ENCODE measurements at places on chromosomes 3 and 15.
A peak's percentile ranks its signal among the peaks of the same experiment; 100 is the strongest.

GRCh38 chr3:171977860-171978259 lies 61.5 kb upstream of the FNDC3B start:
- DNase-seq: no peak

- no peak for DNase-seq
Observed at GRCh38 chr3:176087066-176087697, 1110.1 kb downstream of the TBL1XR1 start.

DNA sequence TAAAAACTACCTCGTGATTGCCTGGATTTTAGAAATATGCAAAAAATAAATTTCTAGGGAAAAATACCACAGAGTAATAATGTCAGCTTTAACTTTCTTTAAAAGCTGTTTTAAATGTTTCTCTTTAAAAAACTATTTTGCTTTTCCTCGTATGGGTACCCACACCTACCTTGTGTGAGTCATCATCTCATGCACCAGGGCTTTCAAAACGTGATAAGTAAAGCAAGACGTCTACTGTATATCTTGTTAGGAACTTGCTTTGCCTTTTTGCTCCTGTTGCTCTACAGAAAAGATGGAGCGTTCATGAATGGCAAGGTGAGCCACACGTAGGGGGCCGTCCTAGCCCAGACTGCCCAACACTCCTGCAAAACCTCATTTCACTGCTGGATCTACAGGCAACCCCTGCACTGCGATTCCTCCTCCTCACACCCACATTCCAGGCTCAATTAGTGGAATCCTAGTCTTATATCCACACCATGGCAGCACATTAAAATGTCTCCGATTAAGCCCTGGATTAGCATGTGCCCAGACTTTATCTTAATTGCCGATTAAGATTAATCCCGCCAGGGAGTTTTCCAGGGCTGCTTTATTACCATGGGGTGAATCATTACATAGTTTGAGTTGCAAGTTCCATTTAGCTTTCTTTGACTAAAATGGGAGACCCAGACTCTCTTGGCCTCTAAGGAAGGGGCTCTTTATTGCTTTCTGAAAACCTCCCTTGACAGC lies 293.6 kb upstream of the ICE2 start:
- DNase-seq: no peak

GRCh38 chr15:45110256-45110820 lies 3.6 kb downstream of the DUOX2 start:
- no peak for DNase-seq

DNA sequence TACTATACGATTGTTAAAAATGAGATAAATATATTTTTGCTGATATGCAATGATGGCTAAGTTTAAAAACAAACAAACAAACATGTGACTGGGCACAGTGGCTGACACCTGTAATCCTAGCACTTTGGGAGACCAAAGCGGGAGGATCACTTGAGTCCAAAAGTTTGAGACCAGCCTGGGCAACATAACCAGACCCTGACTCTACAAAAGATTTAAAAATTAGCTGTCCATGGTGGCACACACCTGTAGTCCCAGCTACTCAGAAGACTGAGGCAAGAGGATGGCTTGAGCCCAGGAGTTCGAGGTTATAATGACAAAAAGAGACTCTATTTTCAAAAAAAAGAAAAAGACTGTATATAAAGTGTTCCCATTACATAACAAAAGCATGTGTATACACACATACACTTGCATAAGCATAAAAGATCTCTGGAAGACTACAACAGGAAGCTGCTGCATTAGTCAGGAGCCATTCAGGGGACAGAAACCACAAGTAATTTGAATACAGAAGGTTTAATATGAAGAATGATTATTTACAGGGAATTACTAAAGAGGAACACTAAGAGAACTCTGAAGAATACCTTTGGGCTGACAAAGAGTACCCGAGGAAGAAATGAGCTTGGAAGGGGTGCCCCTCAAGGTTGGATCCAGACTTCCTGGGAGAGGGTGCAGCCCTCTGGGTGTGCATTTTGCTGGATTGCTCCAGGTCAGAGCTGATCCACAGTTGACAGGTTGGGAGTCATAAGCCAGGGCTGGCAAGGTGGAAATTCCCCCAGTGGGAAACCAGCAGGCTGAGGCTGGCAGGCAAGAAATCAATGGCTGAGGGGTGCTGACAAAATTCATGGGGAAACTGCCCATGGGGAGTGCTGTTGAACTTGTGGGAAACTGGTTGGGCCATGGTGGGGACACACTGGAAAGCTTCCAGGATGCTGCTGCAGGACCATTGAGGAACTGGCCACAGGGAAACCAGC lies 9.3 kb upstream of the TM4SF18 start:
- no peak for DNase-seq

- DNase-seq: no peak
Observed at GRCh38 chr3:134008630-134009156, 21.0 kb downstream of the SLCO2A1 start.

DNA sequence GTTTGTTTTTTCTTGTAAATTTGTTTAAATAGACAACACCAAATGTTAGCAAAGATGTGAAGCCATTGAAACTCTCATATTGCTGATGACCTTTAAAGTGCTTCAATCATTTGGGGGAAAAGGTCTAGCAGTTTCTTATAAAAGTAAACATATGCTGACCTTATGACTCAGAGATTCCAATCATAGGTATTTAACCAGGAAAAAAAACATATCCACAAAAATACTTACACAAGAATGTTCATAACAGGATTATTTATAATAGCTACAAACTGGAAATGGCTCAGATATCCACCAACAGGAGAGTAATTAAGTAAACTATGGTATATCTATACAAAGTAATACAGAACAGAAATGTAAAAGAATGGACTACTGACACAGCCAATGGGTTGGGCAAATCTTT lies 27.1 kb upstream of the RORA start:
- DNase-seq: no peak

GRCh38 chr3:136954251-136954650 lies 3.5 kb upstream of the IL20RB start:
- no peak for DNase-seq

GRCh38 chr3:16290007-16290826 lies 25.2 kb downstream of the OXNAD1 start:
- peak; percentile 23 for DNase-seq

DNA sequence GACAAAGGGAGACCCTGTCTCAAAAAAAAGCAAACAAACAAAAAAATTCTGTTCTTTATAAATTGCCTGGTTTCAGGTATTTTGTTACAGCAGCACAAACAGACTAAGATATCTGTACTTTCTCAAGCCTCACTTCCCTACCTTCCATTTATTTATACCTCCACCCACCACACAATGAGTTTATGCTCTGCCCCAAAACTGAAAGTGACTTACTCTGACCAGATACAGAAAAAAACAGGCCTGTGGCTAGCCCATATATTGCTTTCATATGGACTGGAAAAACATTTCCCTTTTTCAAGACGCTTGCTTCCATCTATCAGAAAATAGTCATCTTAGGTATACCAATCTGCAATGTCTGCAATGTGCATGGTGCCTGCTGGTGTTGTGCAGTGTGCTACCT lies 8.7 kb upstream of the GPD1L start:
- no peak for DNase-seq

DNA sequence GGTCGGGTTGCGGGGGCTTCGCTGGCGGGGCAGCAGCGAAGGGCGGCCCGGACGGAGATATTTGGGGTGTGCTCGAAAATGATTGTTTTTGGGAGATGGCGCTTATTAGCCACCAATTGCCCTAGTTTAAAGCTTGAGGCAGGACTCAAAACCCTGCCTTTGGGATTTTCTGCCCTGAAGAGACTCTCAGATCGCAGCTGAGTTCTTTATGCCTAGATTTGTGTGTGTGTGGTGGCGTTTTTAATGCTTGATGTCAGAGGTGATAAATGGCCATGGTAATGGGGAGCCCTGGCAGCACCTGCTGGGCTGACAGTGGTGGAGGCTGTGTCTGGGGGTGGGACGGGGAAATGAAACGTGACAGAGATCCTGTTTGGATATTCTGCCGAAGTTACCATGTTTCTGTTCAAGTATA lies 604 bp downstream of the KCTD6 start:
- DNase-seq: no peak

GRCh38 chr3:197960694-197961581 lies 921 bp downstream of the LMLN start:
- no peak for DNase-seq
